ENCODE measurements at places on chromosomes 7 and 10.
A peak's percentile ranks its signal among the peaks of the same experiment; 100 is the strongest.

DNA sequence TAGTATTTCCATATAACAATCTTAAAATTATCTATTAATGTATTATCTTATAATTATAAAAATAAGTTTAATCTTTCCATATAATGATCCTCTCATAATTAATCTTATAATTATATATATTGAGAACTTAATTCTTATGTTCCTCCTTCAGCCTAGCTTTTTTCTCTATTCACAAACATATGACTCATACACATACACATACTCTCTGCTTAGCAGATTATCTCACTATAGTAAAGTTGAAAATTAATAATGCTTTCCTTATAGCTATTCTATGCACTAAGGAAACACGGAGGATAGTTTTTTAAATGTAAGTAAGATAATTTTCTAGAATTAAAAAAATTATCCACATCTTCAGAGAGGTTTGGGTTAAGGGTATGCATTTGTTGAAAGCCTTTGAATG lies 47.7 kb upstream of the ITGB8 start:
- DNase-seq = no peak

GRCh38 chr7:157499835-157500153 lies 163.0 kb downstream of the DNAJB6 start:
- no peak for DNase-seq

DNA sequence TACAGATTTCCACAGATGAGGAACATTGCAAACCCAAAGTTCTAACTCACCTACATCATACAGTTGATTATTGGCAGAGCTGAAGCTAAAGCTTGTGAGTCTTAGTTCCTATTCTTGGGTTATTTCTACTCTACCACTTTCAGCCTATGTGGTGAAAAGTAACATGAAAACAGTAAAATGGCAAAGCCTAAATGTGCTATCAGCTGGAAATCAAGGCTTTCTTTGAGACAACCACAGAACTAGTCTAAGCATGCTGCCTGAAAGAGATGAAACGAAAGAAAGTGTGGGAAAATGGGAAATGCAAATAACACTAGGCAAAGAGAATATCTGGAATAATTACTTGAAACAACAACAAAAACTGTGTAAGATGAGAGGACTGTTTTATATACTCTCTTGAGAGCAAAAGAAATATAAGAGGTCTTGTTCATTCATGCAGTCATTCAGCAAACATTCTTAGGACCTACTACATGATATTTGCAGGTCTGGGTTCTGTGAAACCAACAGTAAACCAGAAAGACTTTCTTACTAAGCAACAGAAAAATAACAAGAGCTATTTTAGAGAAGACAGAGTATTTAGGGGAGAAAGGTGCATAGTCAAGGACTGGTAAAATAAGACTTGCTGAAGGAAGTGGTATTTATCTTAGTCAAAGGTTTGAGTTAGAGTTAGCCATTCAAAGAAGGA lies 437.1 kb downstream of the HTR7 start:
- no peak for DNase-seq

- no peak for DNase-seq
These were observed 56.0 kb downstream of the TNRC18 start for GRCh38 chr7:5367661-5368060.

GRCh38 chr10:88082806-88083596 lies 219.6 kb downstream of the PTEN start:
- DNase-seq = no peak

DNA sequence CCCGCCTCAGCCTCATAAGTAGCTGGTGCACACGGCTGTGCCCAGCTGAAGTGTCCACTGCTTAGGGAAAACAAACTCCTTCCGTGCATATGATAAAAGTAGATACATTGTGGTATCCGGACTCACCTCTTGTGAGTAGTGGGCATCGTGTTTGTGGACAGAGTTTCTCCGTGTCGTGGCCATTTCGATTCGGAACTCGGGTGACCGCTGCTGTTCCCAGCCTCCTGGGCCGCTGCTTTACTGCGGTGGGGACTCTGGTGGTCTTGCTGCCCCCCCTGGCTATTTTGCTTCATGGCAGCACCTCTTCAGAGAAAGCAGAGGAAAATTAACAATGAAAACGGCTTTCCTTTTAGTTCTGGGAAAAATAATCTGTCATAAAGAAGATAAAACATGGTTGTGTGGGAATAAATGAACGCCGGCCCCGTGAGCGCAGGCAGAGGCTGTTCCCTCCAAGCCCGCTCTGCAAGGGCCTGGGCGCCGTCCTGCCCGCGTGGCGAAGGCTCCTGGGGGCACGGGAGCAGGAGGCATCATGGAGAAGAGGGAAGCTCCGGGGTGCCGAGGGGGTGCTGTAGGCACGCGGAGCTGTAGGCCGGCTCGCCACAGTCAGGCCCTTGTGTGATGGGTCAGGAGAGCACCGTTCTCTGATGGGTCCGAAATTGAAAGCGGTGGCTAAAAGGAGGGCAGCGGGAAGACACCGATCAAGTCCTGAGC lies 107.4 kb downstream of the ACTR3B start:
- DNase-seq = no peak

GRCh38 chr10:26557641-26558014 lies 119.5 kb downstream of the APBB1IP start:
- no peak for DNase-seq

DNA sequence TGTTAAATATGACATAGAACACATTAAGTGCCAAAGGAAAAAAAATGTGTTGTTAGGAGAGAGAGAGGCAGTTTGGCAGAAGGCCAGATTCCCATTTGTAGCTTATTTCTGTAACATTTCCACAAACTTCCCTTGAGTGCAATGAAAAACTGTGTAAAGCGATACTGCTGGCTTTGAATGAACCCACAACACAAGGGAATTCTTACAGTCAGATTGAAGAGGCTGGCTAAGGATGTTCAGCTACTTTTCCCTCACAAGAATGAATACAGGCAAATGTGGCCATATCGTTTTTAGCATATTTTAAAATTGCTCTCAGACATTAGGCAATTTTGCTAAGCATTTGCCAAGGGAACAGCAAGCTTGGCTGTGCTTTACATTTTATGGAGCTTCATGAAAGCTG lies 614.1 kb upstream of the FZD8 start:
- DNase-seq = peak; percentile 12

GRCh38 chr10:20396701-20397100 lies 500.4 kb downstream of the NEBL start:
- no peak for DNase-seq
